ENCODE measurements at places on chromosomes 7 and 10. TPM values are rescaled to one million over a fixed set of nuclear protein-coding genes. Genes with fewer than 3 reads are reported as not detected.

DNA sequence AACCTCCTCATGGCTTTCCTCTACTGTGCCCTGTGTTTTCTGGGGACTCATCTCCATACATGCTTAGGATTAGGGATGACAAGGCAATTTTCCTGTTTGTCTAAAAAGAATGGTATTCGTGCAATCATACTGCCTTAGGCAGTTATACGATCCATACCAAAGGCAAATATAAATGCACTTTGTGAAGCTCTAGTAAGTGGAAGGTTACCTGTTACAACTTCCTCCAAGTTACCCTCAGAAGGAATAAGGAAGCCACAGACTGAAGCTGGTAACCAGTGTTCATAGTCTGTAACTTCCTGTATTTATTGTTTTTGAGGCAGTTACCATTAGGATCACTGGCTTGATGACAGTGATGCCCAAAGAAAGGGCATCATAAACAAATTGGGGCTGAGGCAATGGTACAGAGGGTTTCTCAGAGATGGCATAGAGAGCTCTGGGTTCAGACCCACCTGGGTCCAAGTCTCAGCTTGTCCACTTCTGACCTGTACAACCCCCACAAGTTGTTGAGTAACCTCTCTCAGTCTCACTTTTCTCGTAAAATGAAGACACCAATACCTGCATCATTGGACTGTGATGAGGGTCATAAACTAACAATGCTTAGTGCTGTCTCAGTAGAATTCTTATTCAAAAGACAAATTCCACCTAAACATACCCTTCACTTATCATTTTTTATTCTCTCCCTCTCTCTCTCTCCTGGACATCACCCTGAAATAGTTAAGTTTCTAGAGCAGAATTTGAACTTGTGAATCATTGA is 138.2 kb downstream of the ELMO1 start:
- DNase-seq: no peak

DNA sequence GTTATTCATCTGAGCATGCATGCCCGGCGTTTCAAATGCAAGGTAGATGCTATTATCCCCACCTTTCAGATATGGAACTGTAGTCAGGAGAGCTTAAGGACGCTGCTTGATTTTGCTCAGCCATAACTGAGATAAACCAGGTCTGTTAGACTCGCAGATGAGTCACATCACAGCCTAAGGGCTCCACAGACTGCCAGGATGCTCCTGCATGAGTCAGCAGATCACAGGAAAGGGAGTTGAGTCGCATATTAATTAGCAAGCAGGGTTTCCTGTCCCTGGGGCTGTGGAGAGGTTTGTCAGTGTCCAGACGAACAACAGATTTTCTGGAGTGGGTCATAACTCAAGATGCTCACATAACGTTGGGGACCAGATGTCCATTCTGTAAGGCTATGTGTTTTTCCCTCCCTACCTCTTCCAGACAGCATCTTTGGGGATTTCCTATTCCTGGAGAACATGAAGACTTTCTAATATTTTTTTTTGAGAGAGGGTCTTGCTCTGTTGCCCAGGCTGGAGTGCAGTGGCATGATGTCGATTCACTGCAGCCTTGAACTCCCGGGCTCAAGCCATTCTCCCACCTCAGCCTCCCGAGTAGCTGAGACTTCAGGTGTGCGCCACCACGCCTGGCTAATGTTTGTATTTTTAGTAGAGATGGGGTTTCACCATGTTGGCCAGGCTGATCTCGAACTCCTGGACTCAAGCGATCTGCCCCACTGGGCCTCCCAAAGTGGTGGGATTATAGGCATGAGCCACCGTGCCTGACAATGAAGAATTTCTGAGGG is 36.7 kb downstream of the PFKFB3 start:
- DNase-seq: no peak

Gene EGR2
- total RNA-seq: 4.0 TPM

DNA sequence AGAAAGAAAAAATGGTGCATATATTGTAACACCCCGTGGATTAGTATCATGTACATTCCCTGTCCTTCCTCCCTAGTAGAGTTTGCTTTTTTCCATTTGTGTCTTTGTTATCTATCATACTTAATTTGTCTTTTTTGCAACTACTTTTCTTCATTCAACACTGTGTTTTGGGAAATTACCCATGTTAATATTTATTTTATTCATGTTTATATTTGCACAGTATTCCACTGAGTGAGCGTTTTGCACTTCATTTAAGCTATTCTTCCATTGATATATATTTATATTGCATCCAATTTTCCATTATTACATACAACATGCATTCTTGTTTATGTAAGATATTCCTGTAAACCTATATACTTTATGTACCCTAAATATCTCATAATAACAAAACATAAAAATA is 57.6 kb upstream of the FAM171A1 start:
- DNase-seq: no peak

Measured in posterior vena cava (tissue), 2 donors.